Stimulated activated CD8-positive, alpha-beta memory T cell treated with anti-CD3 and anti-CD28 coated beads, Interleukin-15, amount 100 ng/mL, for 48 hours (primary cell): ENCODE measurements at places on chromosomes 5 and 9.

DNA sequence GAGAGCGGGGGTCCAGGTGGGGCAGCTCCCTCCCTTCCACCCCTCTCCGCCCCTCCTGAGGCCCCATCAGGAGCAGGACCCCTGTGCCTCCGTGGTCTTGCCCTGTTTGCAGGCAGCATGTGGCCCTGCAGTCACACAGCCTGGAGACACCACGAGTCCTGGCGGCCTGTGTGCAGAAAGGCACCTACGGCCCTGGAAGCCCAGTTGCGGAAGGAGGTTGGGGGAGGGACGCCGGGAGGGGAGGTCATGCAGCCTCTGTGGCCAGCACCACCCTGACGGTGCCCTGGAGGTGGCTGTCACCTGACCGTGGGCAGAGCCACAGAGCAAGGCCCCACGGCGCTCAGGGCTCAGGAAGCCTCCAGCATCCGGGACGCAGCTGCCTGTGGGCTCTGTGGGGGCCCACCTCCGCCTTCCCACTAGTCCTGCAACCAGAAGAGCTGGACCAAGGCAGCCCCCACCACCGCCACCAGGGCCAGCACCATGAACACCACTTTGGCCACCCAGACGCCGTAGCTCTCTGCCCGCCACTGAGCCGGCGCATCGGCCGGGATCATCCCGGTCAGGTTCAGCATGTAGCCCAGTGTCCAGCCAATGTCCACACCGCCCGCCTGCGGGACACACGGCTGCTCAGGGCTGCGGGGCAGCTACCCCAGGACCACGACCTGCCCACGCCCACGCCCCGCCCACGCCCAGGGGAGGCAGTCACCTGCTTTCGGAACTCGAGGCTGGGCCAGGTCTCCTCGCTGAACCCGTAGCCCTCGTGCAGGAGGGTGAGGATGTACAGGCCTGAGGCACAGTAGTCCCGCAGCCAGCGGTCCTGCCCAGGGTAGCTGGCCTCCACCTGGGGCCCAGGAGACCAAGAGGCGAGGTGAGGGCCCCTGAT is 6.4 kb downstream of the ENTPD8 start:
- no peak for DNase-seq

DNA sequence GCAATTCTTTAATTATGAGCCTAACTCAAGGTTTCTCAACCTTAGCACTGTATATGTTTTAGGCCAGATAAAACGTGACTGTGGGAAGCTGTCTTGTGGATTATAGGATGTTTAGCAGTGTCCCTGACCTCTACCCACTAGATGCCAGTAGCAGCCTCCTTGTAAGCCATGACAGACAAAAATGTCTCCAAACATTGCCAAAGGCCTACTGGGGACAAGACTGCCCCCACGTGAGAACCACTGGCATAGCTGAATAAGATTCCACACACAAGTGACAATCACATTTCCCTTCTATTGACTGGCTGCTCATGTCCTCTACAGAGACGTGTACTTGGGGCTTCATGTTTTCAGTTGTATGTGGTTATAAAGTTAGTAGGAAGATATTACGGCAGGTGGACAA is 55.4 kb downstream of the GOLM1 start:
- no peak for DNase-seq

GRCh38 chr9:119216651-119217331 is 152.4 kb downstream of the BRINP1 start:
- DNase-seq: no peak

DNA sequence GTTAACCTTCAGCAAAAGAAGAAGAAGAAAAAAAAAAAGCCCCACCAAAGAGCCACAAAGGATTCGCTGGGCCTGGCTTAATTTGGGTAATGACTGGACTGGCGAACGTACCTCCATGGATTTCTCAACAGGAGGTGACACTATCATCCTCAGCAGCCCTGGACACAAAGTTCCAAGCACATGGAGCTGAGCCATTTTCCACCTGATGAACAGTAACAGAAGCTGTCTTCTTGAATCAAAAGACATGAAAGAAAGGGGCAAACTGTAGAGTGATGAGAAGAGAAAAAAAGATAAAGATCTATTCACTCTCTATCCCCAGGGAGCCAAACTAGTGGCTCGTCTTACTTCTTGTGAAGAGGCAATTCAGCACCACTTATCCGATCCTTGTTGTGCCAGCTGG is 150.2 kb upstream of the TRPM3 start:
- no peak for DNase-seq

DNA sequence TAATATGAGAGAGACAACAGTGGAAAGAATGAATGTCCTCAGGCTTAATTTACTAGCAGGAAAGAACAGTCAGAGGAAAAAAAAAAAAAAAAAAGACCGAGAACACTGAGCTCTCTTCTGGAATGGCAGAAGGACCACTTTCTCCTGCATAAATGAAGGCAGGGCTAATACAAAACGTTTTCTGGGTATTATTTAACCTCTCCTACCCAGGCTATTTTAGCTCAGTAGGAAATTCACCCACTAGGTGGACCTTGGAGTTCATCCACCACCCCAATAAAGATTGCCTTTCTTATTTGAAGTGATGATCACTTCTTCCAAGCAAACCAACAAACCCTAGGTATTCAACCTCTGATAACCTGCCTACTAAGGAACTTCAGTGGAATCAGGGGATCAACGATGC is 3.7 kb downstream of the GLIS3 start:
- no peak for DNase-seq

DNA sequence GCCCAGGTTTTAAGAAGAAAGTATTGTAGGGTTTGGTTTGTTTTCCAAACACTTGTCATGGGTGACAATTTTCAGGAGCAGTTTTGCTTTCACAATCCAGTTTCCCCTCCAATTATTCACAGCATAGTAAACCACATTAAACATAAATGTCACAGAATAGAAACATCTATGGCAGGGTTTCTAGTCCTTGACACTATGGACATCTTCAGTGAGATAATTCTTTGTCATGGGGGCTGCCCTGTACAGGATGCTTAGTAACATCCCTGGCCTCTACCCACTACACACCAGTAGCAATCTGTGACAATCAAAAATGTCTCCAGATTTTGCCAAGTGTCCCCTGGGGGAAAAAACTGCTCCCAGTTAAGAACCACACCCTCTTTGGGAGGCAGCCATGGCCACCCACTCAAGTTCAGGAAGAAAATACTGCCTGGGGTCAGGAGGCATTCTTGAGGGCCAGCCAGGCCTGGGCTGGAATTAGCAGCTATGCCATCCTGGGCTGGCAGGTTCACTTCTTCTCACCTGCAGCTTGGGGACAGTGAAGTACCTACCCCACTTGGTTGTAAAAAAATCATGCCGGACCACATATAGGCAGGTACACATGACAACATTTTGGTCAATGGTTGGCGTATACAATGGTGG is 116.3 kb downstream of the HSD17B3 start:
- DNase-seq: no peak

DNA sequence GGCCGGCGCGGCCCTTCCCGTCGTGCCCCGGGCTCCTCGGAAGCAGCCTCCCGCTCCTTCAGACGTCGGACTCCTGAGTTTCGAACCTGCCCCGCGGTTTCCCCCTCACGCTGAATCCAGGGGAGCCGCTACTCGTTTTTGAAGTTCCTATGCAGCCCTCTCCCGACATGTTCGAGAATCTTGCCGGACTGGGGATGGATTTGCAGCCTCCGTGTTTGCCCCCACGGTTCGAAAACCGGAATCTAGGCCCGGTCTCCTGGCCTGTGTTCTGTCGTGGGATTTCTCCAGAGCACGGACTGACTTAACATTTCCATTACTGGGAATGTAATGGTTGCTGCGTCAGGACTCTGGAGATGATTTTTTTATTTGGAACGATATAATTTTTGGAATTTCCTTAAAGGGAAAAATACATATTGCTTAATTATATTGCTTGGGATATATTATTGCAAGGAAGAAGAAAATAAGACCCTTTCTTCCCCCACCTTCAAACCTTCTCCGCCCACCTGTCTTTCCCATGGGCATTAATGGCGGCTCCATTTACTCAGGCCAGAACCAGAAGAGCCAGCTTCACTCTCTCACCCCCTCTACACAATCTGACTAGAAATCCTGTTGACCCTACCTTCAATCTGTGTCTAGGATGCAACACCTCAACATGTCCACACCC is 8.5 kb upstream of the MGAT1 start:
- no peak for DNase-seq

GRCh38 chr5:58736214-58736613 is 153.3 kb downstream of the RAB3C start:
- no peak for DNase-seq

GRCh38 chr5:131212471-131213021 is 41.8 kb downstream of the LYRM7 start:
- DNase-seq: no peak

- peak; percentile 11 for DNase-seq
Measured at GRCh38 chr9:3181049-3181953, 337.4 kb upstream of the PUM3 start.

DNA sequence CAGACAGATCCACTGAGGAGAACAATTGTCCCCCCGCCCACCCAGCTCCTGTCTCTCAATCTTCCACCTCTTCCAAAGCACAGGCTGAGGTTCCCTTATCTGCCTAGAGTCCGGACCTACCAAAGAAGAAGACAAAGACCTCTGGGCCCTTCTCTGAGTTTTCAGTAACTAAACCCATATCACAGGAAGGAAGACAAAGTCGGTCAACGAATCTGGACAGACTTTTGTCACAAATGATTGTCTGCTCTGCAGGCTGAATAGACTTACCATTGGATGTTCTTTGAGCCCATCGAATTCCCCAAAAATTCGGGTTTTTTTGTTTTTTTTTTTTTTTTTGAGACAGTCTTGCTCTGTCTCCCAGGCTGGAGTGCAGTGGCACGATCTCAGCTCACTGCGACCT is 58.0 kb downstream of the C9orf50 start:
- DNase-seq: no peak

GRCh38 chr5:134281081-134281480 is 55.2 kb upstream of the PPP2CA start:
- DNase-seq: no peak
